ENCODE measurements at places on chromosomes 3 and 15. TPM values are rescaled to one million over a fixed set of nuclear protein-coding genes. Genes with fewer than 3 reads are reported as not detected.

DNA sequence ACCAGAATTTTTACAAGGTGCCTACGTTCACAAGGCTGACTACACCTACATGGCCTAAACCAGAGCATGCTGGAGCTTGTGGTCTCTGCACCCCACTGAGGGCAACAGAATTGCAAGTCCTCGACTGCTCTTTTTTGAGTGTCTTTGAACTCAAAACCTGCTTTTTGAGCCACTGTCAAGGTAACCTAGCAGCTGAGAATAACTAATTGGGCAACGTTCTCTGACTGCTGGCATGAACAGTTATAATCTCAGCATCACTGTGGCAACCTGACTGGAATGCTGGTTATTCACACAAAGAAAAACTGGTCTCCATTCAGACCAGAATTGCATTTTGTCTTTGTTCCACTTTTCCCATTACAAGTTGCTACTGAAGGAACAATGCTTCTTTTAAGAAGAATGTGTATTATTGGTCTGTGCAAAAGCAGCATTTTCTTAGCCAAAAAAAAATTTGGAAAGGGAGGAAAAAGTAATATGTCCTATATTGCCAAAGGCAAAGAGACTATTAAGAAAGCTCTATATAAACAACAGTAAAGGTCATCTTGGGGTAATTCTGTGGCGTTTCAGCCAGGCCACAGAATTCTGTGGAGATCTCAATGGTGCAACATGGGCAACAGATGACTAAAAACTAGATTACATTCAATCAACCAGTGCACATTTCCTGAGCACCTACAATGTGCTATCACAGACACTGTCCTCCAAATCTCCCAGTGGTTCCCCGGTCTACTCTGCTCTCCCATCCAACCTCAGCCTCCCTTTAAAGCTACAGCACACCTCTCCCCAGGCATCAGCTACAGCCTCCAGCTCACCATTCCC, 76.8 kb downstream of the TNIK start:
- DNase-seq = no peak

DNA sequence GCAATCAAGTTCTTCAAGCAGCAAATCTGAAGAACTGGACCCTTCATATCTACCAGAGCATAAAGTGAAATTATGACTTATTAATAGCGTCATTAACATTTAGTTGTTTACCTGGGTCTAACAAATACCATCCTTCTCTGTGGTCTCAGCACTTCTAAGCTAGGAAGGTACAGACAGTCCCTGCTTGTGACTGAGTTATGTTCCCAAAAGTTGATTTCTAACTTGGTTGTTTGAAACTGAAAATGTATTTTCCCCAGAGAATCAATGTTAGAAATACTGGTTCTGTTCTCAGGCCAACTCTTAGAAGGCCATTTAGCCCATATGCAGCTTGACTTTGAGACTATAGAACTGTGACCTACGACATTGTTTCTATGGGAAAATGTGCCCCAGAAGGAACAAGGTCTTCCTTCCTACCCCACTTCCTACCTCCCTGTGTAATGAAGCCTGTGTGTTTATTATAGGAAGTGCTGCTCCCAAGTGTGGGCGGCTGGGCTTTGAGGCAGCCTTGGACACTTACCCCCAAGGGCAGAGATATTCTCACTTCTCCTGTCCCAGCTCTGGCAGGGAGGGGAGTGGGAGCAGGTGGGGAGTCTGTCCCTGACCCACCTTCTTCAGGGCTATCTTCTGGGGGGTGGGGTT, 12.2 kb upstream of the MAPK6 start:
- DNase-seq = no peak

DNA sequence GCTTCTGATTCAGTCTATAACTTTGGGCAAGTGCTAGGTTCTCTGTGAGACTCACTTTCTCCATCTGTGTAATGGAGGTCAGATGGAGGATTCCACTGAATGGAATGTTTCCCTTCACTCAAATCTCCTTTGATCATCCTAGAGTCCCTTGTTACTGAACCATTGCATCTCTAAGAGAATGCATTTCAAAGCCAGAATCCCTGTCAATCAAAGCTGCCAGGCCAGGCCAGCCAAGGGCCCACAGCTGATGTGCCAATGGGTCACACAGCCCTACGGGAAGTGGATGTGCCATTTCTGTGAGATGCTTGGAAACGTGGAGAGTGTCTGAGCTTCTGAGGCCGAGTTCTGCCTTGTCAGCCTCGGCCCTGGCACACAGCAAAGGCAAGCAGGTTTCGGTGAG, 32.4 kb downstream of the SCN5A start:
- DNase-seq = no peak

The CKMT1B gene
- 0.21 TPM for polyA plus RNA-seq

DNA sequence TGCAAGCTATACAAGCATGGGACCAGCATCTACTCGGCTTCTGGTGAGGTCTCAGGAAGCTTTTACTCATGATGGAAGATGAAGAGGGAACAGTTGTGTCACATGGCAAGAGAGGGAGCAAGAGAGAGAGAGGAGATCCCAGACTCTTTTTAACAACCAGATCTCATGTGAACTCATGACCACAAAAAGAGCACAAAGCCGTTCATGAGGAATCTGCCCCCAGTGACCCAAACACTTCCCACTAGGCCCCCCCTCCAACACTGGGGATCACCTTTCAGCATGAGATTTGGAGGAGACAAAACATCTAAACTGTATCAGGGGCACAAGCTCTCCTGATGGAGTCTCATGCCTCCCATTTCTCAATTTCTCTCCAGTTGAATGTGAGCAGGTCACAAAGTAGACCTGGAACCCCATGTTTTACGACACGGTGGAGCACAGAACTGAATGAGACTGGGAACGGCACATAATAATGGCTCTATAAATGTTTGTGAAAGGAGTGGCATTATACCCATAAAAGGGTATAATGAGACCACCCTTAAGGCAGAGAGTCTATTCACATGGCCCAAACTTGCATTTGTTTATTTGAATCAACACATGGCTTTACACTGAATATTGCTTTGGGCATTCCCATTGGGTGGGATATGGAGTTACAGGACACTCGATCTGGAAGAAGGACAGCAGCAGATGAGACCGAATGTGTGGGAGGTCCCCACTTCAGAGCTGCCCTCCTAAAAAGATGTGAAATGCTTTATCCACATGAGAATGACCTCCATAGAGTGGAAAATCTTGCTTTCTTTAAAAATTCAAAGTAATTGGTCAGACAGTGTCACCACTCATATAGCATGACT, 38.8 kb downstream of the IL16 start:
- no peak for DNase-seq

Measured in muscle of arm (tissue), 14 donors.